ENCODE measurements at places on chromosomes 6 and 20. TPM values are rescaled to one million over a fixed set of nuclear protein-coding genes. Genes with fewer than 3 reads are reported as not detected.

DNA sequence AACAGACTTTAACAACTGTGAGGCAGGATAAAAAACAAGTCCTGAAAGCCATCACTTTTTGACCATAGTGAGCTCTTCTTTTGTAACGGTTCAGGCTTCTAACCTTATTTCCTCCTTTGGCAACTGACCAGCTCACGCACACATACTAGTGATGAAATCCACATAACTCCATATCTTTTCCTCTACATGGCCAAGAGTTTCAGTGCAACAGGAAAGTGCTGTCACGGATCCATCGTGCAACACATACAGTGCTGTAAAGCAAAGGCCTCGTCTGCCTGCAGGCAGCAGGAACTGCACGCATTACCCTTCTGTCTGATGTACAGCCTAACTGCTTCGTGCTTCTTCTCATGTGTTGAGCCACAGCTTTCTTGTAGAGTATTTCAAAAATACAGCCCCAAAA, 108.5 kb downstream of the EPM2A start:
- H3K4me1 ChIP-seq = no peaks in the 10 kb centered on the region
- H3K36me3 ChIP-seq = no peaks in the 10 kb centered on the region
- DNase-seq = no peak
- no peaks in the 10 kb centered on the region for H3K27me3 ChIP-seq
- no peak overlapping the region for H3K27ac ChIP-seq
- no peak overlapping the region for H3K4me3 ChIP-seq

GRCh38 chr6:73506246-73506645, 14.6 kb downstream of the EEF1A1 start:
- no peaks in the 10 kb centered on the region for H3K36me3 ChIP-seq
- H3K4me1 ChIP-seq = no peaks in the 10 kb centered on the region
- no peak overlapping the region for H3K27ac ChIP-seq
- H3K4me3 ChIP-seq = no peak overlapping the region
- no peaks in the 10 kb centered on the region for H3K27me3 ChIP-seq

EYS gene
- total RNA-seq = not detected

- H3K36me3 ChIP-seq = no peaks in the 10 kb centered on the region
- no peak overlapping the region for H3K27ac ChIP-seq
- H3K4me3 ChIP-seq = no peak overlapping the region
- DNase-seq = no peak
Observed at GRCh38 chr20:11274141-11274594, 600.4 kb upstream of the JAG1 start.

TAAR8 gene
- not detected for total RNA-seq

CD40 gene
- 21.6 TPM for total RNA-seq

- no peak overlapping the region for H3K4me3 ChIP-seq
- no peaks in the 10 kb centered on the region for H3K27me3 ChIP-seq
- no peaks in the 10 kb centered on the region for H3K36me3 ChIP-seq
- no peak for DNase-seq
- H3K27ac ChIP-seq = no peak overlapping the region
- H3K4me1 ChIP-seq = peaks cover 3% of the 10 kb centered on the region
Observed at GRCh38 chr20:60749804-60750602, 502.1 kb upstream of the CDH4 start.

GRCh38 chr6:82111114-82111513, 136.4 kb downstream of the IBTK start:
- H3K27ac ChIP-seq = no peak overlapping the region
- H3K4me3 ChIP-seq = no peak overlapping the region
- H3K36me3 ChIP-seq = no peaks in the 10 kb centered on the region
- no peaks in the 10 kb centered on the region for H3K27me3 ChIP-seq
- DNase-seq = no peak
- H3K4me1 ChIP-seq = no peaks in the 10 kb centered on the region

DNA sequence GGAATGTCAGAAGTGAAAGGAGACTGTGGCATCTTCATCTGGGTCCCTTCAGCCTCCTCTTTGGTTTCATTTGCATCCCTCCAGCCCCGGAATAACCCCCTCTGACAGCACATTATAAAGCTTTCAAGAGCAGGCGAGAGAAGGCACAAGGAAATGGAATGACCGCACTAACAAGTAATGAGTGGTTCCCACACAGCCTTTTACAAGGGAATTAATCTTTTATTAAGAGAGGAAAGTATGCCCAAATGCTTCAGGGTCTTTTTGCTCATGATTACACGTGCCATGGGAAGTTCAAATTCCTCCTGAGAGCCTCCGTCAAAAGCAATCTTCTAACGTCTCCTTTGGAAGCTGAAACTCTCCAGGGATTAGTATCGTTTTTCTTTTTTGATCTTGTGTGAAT, 347.0 kb downstream of the BTBD3 start:
- no peaks in the 10 kb centered on the region for H3K36me3 ChIP-seq
- H3K4me1 ChIP-seq = no peaks in the 10 kb centered on the region
- no peaks in the 10 kb centered on the region for H3K27me3 ChIP-seq

DNA sequence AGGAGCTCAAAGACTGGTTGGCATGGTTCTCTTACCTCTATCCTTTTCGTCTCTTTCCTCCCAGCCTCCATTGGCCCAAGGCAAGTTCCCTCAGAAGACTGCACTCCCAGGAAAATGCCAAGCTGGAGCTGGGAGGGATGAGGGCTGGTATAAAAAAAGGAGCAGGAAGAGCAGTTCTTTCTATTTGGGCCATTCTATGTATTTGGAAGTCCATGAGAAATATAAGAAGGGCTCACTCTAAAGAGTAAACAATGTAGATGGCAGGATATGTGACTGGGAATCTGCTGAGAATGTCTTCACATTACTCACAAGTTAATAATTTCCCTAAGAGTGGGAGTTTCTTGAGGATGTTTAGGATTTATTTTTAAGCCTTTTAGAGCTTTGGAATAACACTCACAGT, 36.6 kb upstream of the ADTRP start:
- no peaks in the 10 kb centered on the region for H3K27me3 ChIP-seq
- H3K36me3 ChIP-seq = no peaks in the 10 kb centered on the region
- no peak for DNase-seq
- H3K27ac ChIP-seq = no peak overlapping the region
- H3K4me1 ChIP-seq = no peaks in the 10 kb centered on the region

- H3K27me3 ChIP-seq = no peaks in the 10 kb centered on the region
- no peaks in the 10 kb centered on the region for H3K4me1 ChIP-seq
- no peak overlapping the region for H3K4me3 ChIP-seq
- no peaks in the 10 kb centered on the region for H3K36me3 ChIP-seq
- no peak for DNase-seq
- peak overlapping the region; percentile 14 for H3K27ac ChIP-seq
Observed at GRCh38 chr6:109513571-109514071, 30.6 kb upstream of the ZBTB24 start.

ELOVL4 gene
- 1.9 TPM for total RNA-seq

ENPP1 gene
- total RNA-seq = 51.2 TPM

DNA sequence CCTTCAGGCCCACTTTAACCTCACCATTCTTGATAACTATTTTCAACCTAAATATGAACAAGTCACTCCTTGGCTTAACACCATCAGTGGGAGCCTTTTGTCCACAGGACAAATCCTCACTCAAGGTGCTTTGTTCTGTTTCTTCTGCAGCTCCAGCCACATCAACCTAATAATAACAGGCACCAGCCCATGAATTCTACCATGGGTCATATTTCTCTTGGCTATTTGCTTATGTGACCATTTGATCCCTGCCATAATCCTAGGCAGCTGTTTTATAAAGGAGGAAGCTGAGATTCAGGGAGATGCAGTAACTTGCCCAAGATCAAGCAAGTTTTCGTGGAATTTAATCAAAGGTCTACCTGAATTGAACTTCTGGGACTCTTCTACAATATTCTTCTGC, 561.3 kb downstream of the DHX35 start:
- no peaks in the 10 kb centered on the region for H3K36me3 ChIP-seq
- no peaks in the 10 kb centered on the region for H3K4me1 ChIP-seq
- no peak overlapping the region for H3K4me3 ChIP-seq
- DNase-seq = no peak

- H3K27me3 ChIP-seq = no peaks in the 10 kb centered on the region
- H3K36me3 ChIP-seq = no peaks in the 10 kb centered on the region
- H3K27ac ChIP-seq = peak overlapping the region; percentile 96
- peaks cover 38% of the 10 kb centered on the region for H3K4me1 ChIP-seq
Observed at GRCh38 chr6:43773050-43773979, 3.3 kb downstream of the VEGFA start.

SPATA2 gene
- total RNA-seq = 1.8 TPM

GTSF1L gene
- total RNA-seq = not detected

ISM1 gene
- 15.2 TPM for total RNA-seq

DNA sequence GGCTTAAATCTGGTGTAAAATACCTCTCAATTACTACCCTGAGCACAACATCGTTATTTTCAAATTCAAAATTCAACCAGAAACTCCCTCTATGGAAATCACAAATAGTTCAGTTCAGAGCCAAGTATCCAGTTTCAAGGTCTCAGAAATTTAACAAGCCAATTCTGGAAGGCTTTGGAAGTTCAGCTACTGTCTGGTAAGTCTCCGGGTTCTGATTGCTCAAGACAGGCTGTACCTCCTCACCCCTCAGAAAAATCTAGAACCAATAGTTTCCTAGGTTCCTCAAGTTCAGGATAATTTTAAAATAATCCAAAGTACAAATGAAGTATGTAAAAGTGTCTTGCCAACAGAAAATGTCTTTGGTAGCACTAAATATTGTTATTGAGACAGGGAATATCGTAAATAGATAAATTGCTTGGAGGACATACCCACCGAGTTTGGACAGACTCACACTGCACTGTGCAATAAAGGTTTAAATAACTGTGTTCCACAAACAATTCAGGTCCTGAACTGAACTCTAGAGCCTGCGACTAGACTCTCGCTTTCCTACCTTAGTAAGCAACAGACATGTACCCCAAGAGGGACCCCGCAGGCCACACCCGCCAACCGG, 729 bp downstream of the ATG5 start:
- H3K36me3 ChIP-seq = no peaks in the 10 kb centered on the region
- no peaks in the 10 kb centered on the region for H3K4me1 ChIP-seq
- H3K27ac ChIP-seq = peak overlapping the region; percentile 96
- no peaks in the 10 kb centered on the region for H3K27me3 ChIP-seq
- H3K4me3 ChIP-seq = peak overlapping the region; percentile 90

- H3K36me3 ChIP-seq = no peaks in the 10 kb centered on the region
- H3K27ac ChIP-seq = no peak overlapping the region
- no peak overlapping the region for H3K4me3 ChIP-seq
- H3K27me3 ChIP-seq = no peaks in the 10 kb centered on the region
- DNase-seq = no peak
- peaks cover 3% of the 10 kb centered on the region for H3K4me1 ChIP-seq
Observed at GRCh38 chr20:48690888-48691287, 136.9 kb downstream of the PREX1 start.

Measured in breast epithelium (tissue), 4 donors.